ENCODE measurements at places on chromosomes 6 and 20.

- DNase-seq: no peak
Measured at GRCh38 chr6:132414761-132415160, 13.5 kb upstream of the MOXD1 start.

GRCh38 chr6:43331470-43331869, 22.8 kb upstream of the CRIP3 start:
- DNase-seq: no peak

GRCh38 chr6:22327881-22328280, 31.0 kb upstream of the PRL start:
- no peak for DNase-seq

GRCh38 chr6:166058064-166058739, 109.4 kb downstream of the TBXT start:
- no peak for DNase-seq

GRCh38 chr6:169868458-169868857, 117.0 kb downstream of the ERMARD start:
- DNase-seq: peak; percentile 17

GRCh38 chr6:130034378-130035146, 16.2 kb downstream of the L3MBTL3 start:
- no peak for DNase-seq

DNA sequence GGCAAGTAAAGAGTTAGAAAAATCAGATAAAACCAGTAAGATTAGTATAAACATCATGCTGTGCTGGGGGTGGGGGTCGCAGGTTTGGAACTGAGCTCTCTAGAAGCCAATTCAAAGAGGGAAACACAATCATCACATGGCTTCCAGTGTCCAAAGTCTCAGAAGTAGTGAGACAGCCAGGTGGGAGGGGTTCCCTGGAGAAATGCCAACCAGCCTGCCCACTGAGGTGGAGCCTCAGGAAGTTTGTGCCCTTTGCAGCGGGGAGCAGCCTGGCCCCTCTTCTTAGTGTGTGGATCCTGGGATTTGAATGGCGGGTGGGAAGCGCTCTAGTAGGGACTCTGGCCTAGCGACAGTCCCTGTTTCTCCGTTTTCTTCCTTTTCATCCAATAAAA, 21.4 kb downstream of the C6orf15 start:
- no peak for DNase-seq

- DNase-seq: no peak
Measured at GRCh38 chr6:18883851-18884250, 496.7 kb downstream of the RNF144B start.

GRCh38 chr6:2790588-2791449, 25.6 kb downstream of the WRNIP1 start:
- DNase-seq: no peak

GRCh38 chr6:17820055-17820454, 113.3 kb upstream of the NUP153 start:
- no peak for DNase-seq

DNA sequence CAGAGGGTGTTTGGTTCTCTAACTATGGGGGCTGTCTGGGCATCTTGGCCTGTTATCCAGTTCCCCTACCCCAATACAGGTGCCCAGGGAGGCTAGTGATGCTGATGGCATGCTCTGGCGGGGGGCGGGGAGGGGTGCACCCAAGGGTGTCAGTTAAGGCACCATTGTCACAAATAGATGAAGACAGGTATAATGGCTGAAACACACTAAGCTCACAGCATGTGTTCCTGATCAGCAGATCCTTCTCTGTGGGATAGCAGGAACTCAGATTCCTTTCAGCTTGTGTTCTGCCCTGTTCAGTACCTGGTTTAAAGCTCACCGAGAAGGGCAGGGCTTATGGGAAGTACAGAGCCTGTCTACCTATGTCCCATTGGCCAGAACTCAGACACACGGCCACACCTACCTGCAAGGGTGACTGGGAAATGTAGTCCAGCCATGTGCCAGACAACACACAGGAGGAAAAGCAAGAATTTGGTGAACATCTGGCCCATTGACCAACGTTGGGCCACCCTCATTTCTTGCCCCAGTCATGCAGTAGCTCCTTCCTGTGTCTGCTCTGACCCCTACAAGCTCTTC, 3.4 kb upstream of the RSPO4 start:
- no peak for DNase-seq

GRCh38 chr20:46414608-46415007, 8.2 kb upstream of the ELMO2 start:
- no peak for DNase-seq

DNA sequence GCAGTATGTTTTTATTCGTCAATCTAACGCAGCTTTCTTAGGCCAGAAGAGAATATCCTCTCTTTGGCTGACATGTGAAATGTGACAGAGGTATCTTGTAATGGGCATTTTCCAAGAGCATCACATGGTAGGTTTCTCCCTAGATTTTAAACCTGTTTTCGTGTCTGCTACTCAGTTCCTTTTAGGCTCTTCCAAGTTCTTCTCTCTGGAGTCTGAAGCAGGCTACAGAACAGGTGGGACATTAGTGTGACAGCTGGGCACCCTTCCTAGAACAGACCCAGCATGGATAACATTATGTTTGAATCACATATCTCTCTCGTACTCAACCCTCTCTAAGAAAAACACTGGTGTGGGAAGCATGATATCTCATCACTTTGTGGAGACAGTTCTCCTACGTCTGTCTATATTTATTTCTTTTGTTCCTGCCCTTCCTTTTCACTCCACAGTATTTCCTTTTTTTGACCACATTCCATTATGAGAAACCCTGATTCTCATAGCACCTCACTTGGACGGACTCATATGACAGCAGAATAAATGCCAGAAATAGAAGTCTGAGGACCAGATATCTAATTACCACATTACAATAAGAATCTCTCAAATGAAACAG, 263.4 kb downstream of the NKAIN2 start:
- DNase-seq: no peak
